ENCODE measurements at places on chromosomes 11 and 22.

- DNase-seq, result no peak
These were observed 11.2 kb upstream of the PIK3C2A start for GRCh38 chr11:17219016-17219415.

DNA sequence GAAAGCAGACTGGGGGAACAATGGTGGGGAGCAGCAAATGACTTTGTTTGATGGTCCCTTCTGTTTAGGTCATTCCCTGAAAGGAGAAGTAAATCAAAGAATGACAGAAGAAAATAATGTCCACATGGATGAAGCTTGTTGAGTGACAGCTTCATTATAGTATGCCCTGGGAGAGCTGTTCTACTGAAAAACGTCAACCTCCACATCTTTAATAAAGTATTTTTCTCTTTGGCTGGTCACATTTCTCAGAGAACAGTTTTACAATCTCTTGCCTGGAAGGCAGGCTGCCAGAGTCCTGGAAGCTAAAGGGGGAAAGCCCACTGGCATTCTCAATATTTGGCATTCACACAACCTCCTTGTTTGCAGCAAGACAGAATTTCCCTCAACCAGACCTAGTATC lies 287.9 kb downstream of the SWAP70 start:
- DNase-seq, result no peak

DNA sequence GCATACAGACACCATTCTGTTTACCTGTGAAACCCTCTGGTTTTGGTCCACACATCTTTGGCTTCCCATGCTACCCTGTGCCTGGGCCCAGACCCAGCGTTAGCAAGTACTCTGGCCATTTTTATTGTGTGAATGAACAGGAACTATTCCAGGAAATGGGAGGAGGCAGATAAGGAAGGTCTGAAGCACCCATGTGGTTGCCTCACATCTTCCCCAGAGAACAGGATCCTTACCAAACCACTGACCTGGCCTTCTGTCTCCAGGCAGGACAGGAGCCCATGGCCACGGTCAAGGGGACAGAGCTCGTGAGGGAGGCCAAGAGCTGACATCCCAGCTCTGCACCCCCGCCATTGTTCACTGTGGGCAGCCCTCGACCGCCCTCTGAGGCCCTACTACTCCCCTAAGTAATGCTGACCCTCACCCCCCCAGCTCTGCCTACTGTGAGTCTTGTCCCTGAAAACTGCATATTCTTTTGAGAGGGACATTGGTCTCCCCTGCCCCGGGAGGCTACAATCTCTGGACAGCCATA lies 97.7 kb upstream of the TP53I11 start:
- DNase-seq, result no peak

GRCh38 chr11:69538854-69539253 lies 57.4 kb downstream of the LINC01488 start:
- no peak for DNase-seq

DNA sequence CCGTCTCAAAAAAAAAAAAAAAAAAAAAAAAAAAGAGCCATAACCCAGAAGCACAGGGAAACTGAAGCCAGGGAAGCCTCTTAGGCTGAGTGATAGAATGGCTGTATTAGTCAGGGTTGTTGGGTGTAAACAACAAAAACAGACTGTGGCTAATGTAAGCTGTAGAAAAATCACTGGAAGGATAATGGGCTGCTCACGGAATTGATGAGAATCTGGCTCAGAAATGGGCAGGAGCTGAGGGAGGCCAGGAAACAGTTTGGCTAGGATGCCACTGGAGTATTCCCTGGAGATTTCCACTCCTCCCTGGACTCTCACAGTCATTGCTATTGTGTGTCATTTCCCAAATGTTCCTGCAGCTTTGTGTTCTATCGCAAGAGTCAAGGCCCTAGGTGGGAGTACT lies 22.4 kb downstream of the SLC22A6 start:
- DNase-seq, result no peak

DNA sequence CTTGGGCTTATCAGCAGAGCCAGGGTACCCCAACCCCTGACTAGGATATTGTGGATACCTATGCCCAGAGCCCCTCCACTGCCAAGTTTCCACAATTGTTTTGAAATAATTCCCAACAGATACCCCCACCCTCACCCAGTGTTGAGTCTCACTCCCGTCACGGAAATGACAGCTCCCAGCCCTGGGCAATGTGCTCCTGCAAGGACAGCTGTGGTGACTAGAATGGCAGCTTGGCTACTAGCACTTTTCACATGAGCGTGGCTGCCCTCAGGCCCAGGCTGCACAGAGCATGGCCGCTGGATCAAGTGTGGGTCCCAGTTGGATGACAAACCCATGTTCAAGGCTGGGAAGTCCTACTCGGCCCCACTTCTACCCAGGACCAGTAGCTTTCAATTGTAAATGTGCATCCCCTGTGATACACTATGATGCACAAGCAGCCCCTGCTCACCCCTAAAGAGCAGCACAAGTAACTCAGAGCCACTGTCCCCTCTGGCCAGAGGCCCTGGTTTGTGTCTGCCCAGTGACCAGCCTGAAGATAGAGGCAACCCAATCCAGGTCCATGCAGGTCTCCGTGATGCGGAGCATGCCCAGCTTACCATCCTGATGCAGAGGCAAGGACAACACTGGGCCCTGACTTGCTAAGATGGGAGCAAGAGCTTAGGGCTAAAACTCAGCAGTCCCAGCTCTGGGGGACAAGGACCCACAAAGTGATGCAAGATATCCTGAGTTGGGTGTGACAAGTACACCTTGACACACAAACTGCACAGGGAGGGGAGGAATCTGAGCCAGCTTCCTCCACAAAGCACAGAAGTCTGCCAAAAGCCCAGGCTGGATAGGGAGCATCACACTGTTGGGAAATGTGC lies 13.2 kb downstream of the KCNQ1OT1 start:
- DNase-seq, result no peak

DNA sequence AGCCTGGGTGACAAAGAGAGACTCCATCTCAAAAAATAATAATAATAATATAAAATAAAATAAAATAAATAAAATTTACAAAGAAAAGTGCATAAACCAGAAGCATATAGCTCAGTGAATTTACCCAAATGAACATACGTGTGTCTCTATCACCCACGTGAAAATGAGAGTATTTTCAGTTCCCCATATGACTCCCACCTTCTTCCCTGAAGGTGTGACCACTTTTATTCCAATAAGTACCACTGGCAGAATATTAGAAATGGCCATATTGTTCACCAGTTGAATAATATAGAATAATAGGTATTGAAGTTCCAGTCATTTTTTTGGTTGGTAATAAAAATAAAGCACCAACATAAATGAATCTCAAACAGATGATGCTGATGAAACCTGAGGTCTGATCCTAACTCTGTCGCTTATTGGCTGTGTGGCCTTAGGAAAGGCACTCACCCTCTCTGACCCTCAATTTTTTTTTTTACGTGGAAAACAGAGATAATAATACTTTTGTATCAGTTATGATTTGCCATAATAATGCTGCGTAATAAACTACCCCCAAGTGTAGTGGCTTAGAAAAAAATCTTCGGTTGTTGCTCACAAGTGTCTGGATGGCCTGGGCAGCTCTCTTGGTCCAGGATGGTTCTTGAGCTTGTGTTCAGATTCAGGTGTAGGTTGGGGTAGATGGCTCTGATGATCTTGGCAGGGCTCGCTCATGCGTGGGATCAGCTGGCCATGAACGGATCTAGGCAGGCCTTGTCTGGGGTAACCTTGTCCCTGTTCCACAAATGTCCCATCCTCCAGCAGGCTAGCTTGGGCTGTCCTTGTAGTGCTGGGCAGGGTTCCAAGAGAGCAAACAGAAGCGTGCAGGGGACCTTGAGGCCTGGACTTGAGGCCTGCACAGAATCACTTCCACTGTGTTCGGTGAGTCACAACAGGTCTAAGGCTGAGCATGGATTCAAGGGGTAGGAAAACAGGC lies 88.1 kb downstream of the MYO18B start:
- no peak for DNase-seq

- no peak for DNase-seq
These were observed 55.7 kb downstream of the NRXN2 start for GRCh38 chr11:64667154-64667745.

GRCh38 chr11:11963842-11964773 lies 44.3 kb downstream of the DKK3 start:
- no peak for DNase-seq

GRCh38 chr11:129298988-129299387 lies 76.7 kb upstream of the BARX2 start:
- DNase-seq, result no peak

Measured in NCI-H1436 (cell line).